ENCODE measurements at places on chromosomes 5 and 9.

GRCh38 chr5:150211156-150212030, 21.5 kb downstream of the SLC6A7 start:
- DNase-seq: no peak

- no peak for DNase-seq
Measured at GRCh38 chr9:86005253-86005775, 64.4 kb downstream of the NAA35 start.

DNA sequence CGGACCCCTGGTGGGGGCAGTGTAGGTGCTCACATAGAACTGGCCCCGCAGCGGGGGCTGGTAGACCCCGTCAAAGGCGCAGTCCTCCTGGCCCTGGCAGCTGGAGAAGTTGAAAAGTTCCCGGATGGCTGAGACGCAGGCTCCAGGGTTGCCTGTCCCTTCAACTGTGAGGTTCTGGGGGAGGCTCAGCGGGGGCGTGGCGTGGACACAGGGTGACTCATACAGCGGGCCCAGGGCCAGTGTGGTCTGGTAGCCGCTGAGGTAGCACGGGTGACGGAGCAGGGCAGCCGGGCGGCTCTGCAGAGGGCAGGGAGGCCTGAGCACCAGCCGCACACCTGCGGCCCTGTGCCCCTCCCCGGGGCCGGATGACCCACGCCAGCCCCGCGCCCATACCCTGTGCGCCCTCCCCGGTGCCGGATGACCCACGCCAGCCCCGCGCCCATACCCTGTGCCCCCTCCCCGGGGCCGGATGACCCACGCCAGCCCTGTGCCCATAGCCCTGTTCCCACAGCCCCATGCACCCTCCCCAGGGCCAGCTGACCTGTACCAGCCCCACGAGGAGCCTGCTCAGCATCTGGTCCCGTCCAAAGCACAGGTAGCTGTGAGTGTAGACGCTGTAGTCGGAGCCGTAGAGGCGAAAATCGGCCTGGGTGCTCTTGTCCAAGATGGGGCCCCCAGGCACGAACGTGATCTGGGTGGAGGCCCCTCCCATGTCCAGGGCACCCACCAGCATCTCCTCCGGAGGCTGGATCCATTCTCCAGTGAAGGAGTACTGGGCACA, 5.0 kb downstream of the ENTPD8 start:
- DNase-seq: no peak

DNA sequence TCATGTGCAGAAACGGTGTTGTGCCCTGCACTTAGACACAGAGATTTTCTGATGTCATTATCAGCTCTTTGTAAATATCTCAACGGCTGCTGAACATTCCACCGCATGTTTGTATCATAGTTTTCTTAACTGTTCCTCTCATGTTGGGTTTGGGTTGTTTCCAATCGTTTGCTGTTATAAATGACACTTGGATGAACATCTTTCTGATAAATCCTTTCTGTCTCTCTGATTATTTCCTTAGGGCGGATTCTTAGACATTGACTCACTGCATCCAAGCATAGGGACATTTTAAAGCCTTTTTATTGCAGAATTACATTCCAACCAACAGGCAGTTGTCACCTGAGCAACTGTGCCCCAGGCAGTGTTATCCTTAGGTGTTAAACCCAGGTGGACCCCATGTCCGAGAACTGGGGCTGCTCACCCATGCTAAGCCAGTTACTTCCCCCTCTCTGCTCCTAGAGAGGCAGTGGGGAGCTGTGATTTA, 28.5 kb downstream of the COL5A1 start:
- DNase-seq: no peak

- no peak for DNase-seq
Measured at GRCh38 chr5:143837306-143837848, 25.4 kb downstream of the HMHB1 start.

DNA sequence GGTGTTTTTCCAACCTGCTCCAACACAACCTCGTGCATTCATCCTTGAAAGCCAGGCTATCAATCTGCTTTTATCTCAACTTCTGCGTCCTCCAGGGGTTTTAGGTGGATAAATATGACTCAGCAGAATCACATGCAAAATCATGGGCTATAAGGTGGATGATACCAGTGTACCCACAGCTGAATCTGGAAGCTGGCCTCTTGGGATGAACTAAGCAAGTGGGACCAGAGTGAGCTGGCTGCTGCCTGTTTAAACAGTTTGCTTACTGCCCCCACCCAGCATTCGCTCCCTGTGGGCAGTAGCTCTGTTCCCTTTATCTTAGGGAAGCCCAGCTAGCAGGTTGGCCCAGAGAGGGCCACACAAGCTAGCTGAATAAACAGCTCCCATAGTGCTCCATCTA, 194.0 kb downstream of the CRB2 start:
- DNase-seq: no peak

DNA sequence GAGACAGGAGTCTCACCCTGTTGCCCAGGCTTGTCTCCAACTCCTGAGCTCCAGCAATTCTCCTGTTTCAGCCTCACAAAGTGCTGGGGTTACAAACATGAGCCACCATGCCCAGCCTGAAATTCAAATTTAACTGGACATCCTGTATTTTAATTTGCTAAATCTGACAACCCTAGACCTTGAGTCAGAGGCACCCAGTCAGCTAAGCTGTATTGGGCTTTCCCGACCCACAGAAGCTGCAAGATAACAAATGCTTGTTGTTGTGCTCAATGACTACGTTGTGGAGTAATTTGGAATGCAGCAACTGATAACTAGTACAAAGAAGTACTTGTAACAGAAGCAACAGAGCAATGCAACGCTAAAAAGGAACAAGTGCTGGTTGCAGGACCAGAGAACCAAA, 533.1 kb downstream of the NTRK2 start:
- no peak for DNase-seq
